ENCODE measurements at places on chromosomes 6 and 20. TPM values are rescaled to one million over a fixed set of nuclear protein-coding genes. Genes with fewer than 3 reads are reported as not detected.

DNA sequence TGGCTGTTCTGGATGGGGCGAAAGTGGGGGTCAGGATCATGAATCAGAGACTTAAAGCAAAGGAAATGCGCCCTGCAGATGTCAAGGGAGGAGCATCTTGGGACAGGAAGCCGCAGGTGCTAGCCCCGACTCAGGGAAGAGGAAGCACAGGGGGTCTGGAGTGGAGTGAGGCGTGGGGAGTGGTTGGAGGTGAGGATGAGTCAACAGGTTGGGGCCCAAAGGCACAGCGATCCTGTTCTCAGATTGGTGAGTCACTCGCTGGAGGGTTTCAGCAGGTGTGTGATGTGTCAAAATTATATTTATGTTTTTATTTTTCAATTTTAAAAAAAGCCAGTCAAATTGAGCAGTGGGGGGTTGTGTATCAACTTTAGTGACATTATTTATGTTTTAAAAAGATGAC, 19.0 kb downstream of the PACSIN1 start:
- DNase-seq = no peak

DNA sequence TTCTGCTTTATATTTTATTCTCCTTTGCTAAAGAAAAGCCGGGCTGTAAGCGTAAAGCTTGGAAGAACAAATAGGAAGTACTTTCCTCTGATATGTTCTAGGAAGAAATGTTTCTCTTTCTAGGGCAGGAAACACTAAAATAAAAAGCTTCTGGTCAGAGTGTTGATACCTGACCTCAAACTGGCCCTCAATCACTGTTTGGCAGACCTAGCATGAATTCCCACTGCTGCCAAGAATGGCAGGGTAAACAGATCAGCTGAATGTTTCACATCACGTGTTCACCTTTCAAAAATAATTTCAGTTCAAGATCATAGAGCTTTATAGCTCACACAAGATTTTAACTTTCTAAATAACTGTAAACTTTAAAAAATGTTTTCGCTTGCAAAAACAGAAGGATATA, 2.9 kb downstream of the MPC1 start:
- peak; percentile 85 for DNase-seq

GRCh38 chr6:108726726-108727339, 121.4 kb upstream of the ARMC2 start:
- no peak for DNase-seq

- DNase-seq = no peak
These were observed 184.9 kb downstream of the ARHGAP18 start for GRCh38 chr6:129525055-129525454.

DNA sequence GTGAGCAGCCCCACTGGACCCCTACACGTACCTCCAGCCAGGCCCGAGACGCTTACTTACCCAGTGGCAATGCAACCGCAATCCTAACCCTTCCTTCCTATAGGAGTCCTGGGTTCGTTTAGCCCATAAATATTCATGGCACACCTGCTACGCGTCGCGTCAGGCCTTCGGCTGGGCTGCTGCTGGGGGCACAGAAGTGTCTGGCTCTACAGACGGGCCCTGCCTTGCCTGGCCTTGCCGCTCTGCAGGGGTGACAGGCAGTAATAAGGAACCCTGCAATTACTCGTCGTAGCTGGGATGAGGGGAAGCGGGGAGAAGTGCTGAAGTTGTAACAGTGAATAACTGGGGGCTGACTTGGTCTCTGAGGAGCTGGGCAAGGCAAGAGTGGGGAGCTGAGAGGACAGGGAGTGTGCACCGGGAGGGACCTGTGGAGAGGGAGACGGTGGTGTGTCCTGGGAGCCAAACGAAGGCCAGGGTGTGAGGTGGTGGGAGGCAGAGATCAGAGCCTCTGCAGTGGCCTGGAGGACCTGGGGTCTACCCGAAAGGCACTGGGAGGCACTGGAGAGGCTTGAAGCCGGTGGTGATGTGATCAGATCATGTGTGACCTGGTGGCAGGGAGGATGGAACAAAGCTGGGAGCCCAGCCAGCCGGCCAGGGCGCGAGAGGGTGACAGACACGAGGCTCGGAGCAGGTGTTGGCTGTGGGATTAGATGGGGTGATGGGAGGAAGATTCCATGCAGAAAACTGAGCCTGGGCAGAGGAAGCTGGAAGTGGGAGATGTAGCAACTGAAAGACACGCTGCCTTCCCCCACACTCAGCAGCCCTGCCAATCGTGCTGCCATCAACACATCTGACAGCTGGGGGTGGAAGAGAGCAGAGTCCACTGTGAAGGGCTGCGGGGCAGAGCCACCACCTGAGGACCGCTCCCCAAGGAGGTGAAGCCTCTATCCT, 36.4 kb downstream of the PSMG4 start:
- DNase-seq = no peak

DNA sequence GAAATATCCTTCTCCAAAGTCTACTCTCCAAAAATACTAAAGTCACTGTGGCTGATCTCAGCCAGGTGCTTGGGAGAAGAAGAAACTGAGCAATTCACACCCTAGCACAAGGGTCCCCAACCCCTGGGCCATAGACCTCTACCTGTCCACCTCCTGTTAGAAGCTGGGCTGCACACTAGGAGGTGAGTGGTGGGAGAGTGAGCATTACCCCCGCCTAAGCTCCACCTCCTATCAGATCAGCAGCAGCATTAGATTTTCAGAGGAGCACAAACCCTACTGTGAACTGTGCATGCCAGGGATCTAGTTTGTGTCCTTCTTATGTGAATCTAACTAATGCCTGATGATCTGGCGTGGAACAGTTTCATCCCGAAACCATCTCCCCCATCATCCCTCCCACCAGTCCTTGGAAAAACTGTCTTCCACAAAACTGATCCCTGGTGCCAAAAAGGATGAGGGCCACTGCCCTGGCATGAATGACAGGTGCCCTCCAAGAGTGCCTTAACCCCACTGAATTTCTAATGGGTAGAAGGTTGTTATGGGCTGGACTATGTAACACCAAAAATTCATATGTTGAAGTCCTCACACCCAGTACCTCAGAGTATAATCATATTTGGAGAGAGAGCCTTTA, 109.2 kb upstream of the CDYL start:
- no peak for DNase-seq

DNA sequence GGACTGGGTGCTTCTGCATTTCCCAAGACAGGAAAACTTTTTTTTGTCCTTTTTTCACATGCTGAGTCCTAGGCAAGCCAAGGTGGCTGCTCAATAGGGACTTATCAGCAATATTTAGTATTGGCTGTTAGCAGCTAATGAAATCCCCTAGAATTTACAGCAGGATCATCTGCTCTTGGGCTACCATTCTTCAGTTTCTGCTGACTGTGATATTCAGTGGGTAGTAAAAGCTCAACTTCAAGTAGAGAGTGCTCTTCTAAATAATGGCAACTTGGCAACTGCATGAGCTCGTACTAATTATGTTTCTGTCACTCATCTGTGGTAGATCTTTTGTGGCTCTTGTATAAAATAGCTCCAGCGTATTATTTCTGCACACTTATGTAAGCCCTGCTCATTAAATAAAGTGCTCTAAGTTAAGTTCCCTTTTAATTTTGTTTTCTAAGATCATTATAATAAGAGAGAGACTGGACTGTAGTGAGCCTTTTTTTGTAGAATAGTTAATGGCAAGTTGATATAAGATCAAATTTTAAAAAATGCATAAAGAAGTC, 110.3 kb downstream of the SLC35F1 start:
- no peak for DNase-seq

DNA sequence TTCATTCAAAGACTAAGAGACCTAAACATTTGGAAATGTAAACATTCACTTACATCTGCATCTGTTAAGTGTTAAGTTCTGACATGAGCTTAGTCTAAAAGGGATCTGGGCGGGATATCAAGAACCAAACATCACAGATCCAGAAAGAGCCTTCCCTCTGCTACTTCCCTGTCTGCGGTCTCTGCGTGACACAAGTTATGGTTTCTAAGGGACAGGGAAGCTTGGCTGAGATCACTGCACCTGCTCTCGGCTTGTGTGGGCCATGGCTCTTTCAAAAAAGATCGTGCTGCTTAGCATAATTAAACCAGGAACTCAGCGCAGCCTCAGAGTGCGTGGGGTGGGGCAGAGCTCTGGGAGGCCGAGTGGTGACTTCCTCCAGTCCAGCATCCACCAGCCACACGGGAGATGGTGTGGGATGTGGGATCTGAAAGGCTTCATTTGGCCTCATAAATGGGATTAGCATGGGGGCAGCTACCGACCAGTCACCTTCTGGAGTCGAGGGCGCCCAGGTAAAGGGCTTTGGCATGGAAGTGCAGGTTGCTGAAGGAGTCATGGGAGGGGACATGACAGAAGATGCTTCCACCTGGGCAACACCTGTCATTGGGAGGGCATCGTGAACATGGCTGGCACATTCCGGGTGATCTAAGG, 16.7 kb upstream of the RAMACL start:
- DNase-seq = no peak

- no peak for DNase-seq
These were observed 48.0 kb downstream of the CDC5L start for GRCh38 chr6:44435500-44435899.

DNA sequence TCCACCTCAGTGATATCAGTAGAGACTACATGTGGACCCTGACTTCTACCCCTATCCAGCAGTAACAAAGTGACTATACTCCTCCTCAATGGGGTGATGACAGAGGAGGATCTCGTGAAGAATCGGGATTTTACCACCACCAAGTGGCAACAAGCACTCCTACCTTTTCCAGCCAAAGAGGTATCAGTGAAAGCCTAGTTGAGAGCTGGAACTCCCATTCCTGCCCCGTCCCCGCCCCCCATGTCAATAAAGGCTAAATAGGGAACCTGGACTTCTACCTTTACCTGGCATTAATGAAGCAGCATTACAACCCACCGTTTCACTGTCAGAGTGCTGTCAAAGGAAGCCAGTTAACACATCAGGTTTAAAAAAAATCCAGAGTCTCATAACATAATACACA, 45.3 kb downstream of the RNF24 start:
- no peak for DNase-seq

- peak; percentile 92 for DNase-seq
These were observed 37.1 kb upstream of the NCOA3 start for GRCh38 chr20:47464380-47465101.

GRCh38 chr20:760751-761417, 7.4 kb downstream of the SLC52A3 start:
- peak; percentile 47 for DNase-seq

DNA sequence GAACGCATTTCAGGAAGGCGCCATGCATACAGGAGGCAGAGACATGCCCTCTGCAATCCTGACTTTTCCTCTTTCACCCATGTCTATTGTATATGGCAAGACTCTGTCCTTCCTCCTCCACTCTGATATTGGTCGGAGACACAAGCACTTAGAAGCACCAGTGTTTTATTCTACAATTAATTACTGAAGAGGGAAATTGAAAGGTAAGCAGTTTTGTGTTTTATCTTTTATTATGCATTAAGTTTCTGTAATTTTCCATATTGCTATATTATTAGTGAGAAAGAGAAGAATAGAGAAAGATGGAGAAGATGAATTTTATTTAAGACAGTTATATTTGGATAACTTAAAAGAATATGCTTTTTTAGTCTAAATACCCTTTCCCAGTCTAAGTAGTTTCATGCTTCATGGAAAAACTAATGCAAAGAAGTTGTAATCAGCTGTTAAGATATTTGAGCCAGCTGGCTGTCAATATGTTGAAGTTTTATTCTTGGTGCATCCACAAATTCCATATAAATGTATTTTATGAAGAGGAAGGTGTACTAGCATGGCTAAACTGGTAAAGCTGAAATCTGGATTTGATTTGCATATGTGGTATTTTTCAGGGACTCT, 13.6 kb downstream of the ARID1B start:
- no peak for DNase-seq

- no peak for DNase-seq
These were observed 77.6 kb downstream of the LIN28B start for GRCh38 chr6:105034470-105034869.

EYS gene
- total RNA-seq = under 0.01 TPM

PNPLA1 gene
- total RNA-seq = not detected

ADGB gene
- total RNA-seq = not detected

SRSF12 gene
- total RNA-seq = under 0.01 TPM

HEY2 gene
- 0.22 TPM for total RNA-seq

BPI gene
- not detected for total RNA-seq

LRRN4 gene
- total RNA-seq = not detected

SSR1 gene
- total RNA-seq = 29.9 TPM

MANEA gene
- 5.7 TPM for total RNA-seq

FRMD1 gene
- total RNA-seq = not detected

CST1 gene
- total RNA-seq = not detected

TCF21 gene
- total RNA-seq = not detected

PPP1R16B gene
- 163 TPM for total RNA-seq

SLC17A1 gene
- total RNA-seq = not detected

MEI4 gene
- total RNA-seq = not detected

All from lung microvascular endothelial cell (primary cell).